ENCODE measurements at places on chromosomes 7 and 10. TPM values are rescaled to one million over a fixed set of nuclear protein-coding genes. Genes with fewer than 3 reads are reported as not detected.

The GFRA1 gene
- total RNA-seq: 61.4 TPM

The BAIAP2L1 gene
- 0.13 TPM for total RNA-seq

The TMEM176A gene
- 6.5 TPM for total RNA-seq

The LRRC17 gene
- total RNA-seq: 1.6 TPM

Data from gastroesophageal sphincter (tissue), 4 donors.